ENCODE measurements at places on chromosomes 2 and 18.

GRCh38 chr2:7191932-7192331, 274.7 kb downstream of the RNF144A start:
- DNase-seq: peak; percentile 49

DNA sequence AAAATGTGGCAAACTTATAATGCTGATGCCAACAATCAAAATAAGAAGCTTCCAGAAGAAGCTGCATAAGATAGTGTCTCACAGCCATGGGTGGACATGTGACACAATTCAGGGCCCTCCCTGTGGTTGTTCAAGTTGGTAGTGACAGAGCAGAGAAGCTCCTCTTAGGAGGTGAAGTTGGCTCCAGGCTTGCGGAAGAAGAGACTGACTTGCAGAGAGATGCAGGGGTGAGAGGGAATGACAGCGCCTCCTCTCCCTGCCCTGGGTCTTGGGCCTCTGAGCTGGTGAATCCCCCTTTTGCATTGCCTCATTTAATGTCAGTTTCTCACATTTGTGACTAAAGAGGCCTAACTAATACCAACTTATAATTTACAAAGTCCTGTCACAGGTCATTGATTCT, 23.0 kb upstream of the RHOB start:
- no peak for DNase-seq

GRCh38 chr2:25388491-25388890, 46.8 kb upstream of the DNMT3A start:
- no peak for DNase-seq

GRCh38 chr18:11176481-11176881, 27.1 kb upstream of the PIEZO2 start:
- DNase-seq: no peak

GRCh38 chr2:10089565-10090190, 9.5 kb upstream of the CYS1 start:
- no peak for DNase-seq

DNA sequence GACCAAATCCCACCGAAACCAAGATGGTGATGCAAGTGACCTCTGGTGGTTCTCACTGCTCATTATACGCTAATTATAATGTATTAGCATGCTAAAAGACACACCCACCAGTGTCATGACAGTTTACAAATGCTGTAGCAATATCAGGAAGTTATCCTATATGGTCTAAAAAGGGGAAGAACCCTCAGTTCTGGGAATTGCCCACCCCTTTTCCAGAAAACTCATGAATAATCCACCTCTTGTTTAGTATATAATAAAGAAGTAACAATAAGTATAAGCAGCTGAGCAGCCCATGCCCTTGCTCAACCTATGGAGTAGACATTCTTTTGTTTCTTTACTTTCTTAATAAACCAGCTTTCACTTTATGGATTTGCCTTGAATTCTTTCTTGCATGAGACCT, 31.0 kb upstream of the FMNL2 start:
- DNase-seq: no peak

- DNase-seq: no peak
These were observed 155.6 kb upstream of the DSEL start for GRCh38 chr18:67672155-67672554.

GRCh38 chr2:207869784-207870778, 100.4 kb upstream of the FZD5 start:
- DNase-seq: no peak

DNA sequence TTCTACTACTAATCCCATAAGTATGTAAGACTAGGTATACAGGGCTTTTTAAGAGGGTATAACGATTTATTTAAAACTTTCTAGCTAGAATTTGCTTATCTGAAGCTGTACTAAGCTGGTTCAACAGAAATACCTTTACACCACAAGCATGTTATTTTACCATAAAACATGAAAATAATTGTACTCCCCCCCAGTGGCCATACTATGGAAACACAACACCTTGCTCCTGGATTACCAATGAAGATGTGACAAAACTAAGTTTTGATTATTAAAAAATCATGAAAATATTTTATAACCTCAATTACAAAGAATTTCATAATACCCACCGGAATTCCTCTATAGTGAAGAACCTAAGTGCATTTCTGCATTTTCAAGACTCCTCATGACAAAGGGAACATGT, 27.3 kb downstream of the LPIN2 start:
- DNase-seq: peak; percentile 12

GRCh38 chr2:218295029-218295428, 2.7 kb upstream of the TMBIM1 start:
- DNase-seq: no peak

Measured in COLO829 (cell line).